ENCODE measurements at places on chromosomes 2 and 18.
A peak's percentile ranks its signal among the peaks of the same experiment; 100 is the strongest.

DNA sequence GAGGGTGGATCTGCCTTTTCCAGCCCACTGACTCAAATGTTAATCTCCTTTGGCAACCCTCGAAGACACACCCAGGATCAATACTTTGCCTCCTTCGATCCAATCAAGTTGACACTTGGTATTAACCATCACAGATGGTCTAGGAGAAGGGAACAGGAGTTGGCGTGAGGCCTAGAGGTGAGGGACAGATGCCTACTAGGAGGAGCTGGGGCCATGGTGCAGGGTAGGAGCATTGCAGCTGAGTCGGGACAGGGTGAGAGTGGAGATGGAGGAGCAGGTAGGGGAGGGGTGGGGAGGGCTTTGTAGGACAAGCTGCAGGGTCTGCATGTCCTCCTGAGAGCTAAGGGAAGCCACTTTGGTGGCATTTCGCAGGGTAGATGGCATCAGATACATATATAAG, 140.0 kb downstream of the VAPA start:
- no peak for DNase-seq

DNA sequence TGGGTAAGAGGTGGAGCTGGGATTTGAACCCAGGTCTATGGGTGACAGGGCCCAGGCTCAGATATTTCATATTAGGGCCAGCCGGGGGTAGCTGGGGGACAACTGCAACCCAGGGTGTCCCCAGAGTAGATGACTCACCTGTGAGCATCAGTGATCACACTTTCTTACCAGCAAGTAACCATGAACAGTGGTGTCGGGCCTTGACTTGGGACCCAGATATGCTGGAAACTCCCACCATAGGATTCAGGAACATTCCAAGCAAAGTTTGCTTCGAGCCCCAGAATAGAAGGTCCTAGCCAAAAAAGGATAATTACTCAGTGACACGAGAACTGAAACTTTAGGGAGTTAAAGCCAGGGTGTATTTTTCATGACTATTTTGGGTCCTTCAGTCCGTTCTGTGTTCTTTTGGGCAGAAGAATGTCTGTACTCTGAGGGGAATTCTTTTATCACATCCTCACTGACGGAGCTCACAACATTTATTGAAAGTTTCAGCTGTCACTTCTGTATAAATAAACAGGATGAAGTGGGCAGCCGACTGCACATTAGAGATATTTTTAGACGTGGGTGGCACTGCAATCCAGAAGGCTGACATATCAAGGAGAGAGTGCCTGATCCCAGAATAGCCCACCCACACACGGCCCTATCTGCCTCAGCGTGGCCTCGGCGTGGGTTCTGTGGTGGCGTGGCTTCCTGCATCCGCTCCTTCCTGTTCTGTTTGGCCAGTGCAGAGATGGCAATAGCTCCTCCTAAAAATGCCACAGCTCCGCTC, 45.6 kb downstream of the RAMP1 start:
- DNase-seq, result no peak

DNA sequence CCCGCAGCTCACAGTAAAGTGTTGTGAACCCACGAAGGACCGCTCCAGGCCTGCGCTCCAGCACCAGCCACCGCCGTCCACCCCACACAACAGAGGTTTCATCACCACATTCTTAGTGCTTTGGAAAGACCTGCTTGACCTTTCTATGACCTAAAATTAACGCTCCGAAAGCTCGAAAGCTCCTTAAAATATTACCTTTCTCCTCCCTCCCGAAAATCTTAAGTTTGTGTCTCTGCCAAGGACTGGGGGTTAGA, 149.2 kb downstream of the TWIST2 start:
- DNase-seq, result no peak

DNA sequence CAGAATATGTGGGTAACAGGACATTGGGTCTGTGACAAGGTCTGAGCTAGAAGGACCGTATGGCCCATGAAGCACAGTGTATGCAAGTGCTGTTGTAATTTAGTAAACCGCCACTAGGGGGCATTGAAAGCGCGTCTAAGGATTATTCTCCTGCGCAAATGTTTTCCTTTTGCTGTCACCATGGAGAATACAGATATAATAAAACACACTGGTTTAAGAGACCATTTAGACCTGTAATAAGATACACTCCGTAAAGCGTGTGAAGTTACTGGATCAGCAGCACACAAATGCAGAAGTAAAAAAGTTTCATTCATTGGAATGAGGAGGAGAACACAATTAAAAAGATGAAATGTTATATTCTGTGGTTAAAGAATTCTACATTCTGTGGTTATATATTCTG, 272.4 kb downstream of the AGAP1 start:
- DNase-seq, result peak; percentile 17

DNA sequence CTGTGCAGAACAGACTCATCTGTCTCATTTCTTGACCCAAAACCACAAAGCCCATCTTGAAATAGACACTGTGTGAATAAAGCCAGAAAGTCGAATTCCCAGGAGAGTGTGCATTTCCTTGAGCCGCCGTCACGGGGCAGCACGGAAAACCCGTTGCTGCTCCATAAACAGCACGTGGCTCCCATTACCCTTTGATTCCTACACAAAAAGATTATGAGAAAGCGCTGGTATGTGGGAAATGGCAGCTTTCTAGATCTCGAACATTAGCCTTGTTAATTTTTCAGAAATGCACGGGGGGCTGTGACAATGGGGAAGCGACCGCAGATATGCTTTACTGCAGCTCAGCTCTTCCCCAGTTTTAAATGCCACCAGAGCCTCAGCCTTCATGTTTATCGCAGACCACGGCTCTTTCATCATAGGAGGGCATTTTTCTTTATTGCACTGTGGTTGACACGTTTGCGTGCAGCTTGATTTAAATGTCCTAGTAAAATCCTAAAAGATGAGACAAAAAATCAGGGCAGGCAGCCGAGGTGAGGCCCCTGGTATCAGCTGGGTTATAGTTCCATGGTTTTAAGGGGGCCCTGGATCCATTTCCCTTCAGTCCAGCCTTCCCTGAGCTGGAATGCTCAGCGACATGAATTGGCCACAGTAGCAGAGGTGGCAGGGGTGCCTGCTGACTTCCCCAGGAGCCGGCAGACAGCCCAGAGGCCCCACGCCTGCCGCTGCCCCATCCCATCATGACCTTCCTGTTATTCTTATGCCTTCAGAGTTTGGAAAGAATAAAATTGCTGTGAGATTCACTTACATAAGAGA, 249.3 kb downstream of the NDUFA10 start:
- no peak for DNase-seq

- no peak for DNase-seq
Measured at GRCh38 chr2:133941666-133942065, 312.2 kb upstream of the MGAT5 start.

GRCh38 chr2:45452866-45453265, 158.2 kb downstream of the SRBD1 start:
- no peak for DNase-seq

- DNase-seq, result no peak
Measured at GRCh38 chr18:65623676-65624075, 127.1 kb upstream of the CDH7 start.

DNA sequence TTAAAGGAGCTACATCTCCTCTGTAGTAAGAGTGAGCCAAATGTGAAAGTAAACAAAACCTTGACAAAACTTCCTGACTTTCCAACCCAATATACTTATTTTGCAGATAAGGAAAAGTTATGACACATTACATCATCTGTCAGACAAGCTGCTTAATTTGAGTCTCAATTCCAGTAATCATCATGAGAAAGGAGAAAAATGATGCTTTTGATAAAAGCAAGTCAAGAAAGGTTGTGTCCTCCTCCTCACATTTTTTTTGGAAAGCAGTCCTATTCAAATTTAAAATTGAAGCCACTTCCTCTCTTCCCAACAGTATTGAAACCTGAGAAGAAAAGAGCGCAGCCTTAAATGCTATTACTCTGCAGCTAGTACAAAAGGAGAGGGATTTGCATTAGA, 519.6 kb downstream of the LRP1B start:
- peak; percentile 56 for DNase-seq

DNA sequence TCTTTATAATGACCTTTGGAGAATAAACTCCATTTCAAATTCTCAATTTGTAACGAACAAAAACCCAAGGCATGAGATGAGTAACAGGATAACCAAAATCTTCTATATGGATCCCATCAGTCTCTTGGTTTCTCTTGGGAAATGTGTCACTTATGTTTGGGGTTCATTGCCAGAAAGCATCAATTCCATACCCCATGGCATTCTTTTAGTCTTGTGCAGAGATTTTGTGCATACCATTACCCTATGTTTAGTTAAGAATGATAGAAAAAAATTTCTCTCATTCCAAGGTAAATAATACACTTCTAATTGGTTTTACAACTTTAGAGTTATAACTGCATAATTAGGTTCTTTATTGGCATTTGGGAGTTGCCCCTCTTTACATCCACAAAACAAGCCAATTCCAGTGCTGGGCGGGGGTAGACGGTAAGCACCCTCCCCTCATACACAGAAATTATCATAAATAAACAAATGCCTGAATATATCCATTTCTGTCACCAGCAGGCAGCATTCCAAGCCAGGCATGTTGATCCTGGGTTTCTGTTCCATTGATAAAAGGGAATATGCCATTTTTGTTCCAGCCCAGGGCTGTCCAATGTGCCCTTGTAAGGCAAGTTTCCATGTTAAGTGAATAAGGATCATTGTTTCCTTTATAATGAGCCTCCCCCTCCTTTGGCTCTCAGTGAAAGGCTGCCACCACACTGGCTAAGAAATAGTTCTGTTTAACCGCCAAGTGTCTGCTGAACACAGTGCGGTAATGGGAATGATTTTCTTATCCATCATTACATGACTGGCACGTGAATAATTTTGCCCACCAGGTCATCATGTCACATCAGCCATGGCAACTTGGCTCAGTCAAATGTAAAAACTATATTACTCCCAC, 680.1 kb upstream of the ZEB2 start:
- no peak for DNase-seq

GRCh38 chr2:196887431-196887830, 39.1 kb downstream of the PGAP1 start:
- no peak for DNase-seq

GRCh38 chr2:231985823-231986261, 24.3 kb downstream of the DIS3L2 start:
- peak; percentile 59 for DNase-seq

DNA sequence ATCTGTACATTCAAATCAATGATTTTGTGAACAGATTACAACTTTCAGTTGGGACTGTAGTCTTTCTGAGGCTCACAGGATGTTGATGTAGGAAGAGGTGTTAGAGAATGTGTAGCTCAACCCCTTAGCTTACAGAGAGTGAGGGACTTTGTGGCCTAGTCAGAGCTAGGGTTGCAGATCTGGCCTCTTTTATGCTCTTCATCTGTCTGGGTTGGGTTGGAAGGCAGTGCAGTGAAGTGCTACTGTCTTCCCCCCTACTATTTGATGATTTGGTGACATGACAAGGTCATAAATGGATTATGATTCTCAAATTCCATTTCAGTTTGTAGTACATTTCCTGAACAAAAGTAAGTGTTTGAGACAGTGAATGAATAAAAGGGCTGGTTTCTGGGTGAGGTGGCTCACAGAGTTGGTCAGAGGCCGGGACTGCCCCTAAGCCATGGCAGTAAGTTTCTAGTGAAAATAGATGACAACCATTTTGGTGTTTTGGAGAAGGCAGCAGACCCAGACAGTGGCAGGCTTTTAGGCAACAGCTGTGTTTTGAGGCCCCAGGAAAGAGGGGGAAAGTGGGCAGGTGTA, 21.6 kb downstream of the MAP4K4 start:
- DNase-seq, result no peak

GRCh38 chr2:11038641-11039040, 116.6 kb upstream of the SLC66A3 start:
- DNase-seq, result no peak

- no peak for DNase-seq
Measured at GRCh38 chr2:9519250-9519649, 36.4 kb downstream of the ADAM17 start.

All from iPS DF 19.7 (cell line).